ENCODE measurements at places on chromosomes 11 and 22.

DNA sequence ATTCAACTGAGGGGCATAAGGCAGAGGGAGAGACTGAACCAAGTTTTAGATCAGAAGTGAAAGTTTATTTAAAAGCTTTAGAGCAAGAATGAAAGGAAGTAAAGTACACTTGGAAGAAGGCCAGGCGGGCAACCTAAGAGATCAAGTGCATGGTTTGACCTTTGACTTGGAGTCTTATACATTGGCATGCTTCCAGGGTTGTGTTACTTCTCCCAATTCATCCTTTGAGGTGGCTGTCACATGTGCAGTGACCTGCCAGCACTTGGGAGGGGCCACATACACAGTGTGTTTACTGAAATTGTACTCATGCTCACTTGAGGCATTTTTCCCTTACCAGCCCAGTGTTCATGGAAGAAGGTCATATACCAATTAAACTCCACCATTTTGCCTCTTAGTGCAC lies 30.4 kb downstream of the CYP2R1 start:
- no peak for DNase-seq

GRCh38 chr11:126432065-126432461 lies 76.6 kb downstream of the ST3GAL4 start:
- DNase-seq = no peak

DNA sequence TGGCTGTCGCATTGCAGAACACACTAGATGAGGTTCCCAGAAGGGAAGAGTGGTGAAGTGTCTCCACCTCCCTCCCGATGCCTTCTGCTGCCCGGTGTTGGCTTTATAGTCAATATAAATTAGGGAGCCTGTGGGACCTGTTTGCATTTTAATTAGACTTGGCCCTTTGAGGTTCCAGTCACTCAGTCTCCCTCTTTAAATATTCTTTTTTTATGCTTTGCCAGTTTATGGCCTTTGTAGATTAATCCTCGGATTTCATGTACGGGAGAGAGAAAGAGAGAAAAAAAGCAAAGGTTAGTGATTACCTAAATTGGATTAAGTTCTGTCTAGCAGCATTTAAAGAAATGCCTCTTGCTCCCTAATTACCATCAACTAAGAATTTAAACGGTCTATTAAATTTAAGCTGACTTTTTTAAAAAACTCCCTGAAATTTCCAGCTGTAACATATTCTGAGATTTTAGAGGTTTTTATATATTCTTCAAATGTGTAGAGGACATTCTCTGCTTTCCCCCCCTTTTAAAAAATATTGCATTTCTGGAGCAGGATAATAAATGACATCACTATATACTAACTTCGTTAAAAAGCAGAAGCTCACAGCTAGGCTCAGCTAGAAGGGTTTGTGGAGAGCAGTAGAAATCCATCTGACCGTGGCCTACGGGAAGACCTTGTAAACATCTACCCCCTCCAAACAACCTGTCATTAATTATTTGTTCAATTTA lies 84.4 kb downstream of the PRR5L start:
- no peak for DNase-seq

- DNase-seq = no peak
Measured at GRCh38 chr11:61814247-61814957, 2.4 kb downstream of the FADS1 start.

DNA sequence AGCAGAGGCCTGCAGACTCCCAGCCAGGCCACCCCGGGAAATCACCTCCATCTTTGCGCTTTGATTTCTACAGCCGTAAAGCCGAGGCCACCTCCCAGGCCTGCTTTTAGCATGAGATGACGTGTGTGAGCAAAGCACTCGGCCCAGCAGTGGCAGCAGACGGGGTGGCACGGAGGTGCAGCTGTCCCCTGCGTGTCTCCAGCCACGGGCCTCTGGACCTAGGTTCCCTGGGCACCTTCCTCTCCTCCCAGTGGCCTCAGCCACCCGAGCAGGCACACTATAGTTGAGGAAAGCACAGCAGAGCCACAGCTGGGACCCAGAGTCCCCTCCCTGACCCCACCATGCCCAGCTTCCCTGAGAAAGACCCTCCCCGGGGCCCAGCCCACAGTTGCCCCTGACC lies 15.9 kb downstream of the GNAZ start:
- no peak for DNase-seq

GRCh38 chr11:71568704-71569349 lies 3.5 kb downstream of the KRTAP5-10 start:
- no peak for DNase-seq
